Spleen (tissue), 13 donors: ENCODE measurements at places on chromosomes 6 and 20. TPM values are rescaled to one million over a fixed set of nuclear protein-coding genes. Genes with fewer than 3 reads are reported as not detected.

ID4 gene
- polyA plus RNA-seq, result 8.3 TPM

MUCL3 gene
- polyA plus RNA-seq, result 0.03 TPM

PRDM13 gene
- not detected for polyA plus RNA-seq

COL19A1 gene
- 0.64 TPM for polyA plus RNA-seq

RSPH9 gene
- 0.35 TPM for polyA plus RNA-seq

C6orf118 gene
- polyA plus RNA-seq, result not detected

BPIFB2 gene
- not detected for polyA plus RNA-seq

TFAP2D gene
- not detected for polyA plus RNA-seq

CST8 gene
- not detected for polyA plus RNA-seq

CALHM4 gene
- polyA plus RNA-seq, result not detected

TINAG gene
- polyA plus RNA-seq, result not detected

NRSN1 gene
- not detected for polyA plus RNA-seq

ELOVL2 gene
- polyA plus RNA-seq, result 0.03 TPM

C20orf202 gene
- 0.26 TPM for polyA plus RNA-seq

SLC17A3 gene
- 0.11 TPM for polyA plus RNA-seq

OVOL2 gene
- polyA plus RNA-seq, result not detected
